Effector memory CD8-positive, alpha-beta T cell (primary cell): ENCODE measurements at places on chromosomes 7 and 10.

DNA sequence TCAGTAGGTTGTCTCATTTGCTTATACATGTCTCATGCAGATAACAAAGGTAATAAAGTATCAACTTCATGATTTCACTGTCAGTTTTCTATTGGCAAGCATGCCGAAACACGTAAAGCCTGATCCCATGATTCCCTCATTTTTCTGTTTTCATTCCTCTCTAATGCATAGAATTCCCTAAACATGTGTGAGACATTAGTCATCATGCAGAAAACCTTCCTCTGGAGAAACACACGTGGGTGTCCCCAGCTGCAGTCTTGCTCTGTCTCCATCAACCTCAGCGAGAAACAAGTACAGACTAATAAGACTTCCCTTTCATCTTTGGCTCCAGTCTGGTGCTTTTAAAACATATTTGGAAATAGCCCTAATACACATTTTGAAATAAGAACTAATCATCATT is 432.7 kb upstream of the VSTM2A start:
- no peak for DNase-seq

- peak; percentile 43 for DNase-seq
Measured at GRCh38 chr7:149071641-149072437, 18.7 kb downstream of the ZNF786 start.

DNA sequence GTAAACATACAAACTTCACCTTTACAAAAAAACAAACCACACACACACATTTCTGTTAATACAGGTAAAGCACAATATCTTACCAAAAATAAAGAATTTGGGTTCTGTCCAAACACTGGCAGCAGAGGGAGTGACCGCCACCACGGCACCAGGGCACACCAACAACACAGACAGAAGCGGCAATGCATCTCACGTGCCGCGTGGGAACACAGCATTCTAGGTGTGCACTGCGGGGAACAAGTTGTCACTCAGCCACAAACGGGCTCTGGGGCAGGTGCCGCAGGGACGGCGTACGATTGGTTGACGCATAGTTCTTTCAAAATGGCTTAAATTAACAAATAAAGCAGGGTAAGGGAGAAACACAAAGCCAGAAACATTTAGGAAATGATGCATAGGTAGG is 22.3 kb downstream of the PDGFA start:
- no peak for DNase-seq

- no peak for DNase-seq
Measured at GRCh38 chr7:92289321-92289720, 43.5 kb downstream of the ANKIB1 start.

DNA sequence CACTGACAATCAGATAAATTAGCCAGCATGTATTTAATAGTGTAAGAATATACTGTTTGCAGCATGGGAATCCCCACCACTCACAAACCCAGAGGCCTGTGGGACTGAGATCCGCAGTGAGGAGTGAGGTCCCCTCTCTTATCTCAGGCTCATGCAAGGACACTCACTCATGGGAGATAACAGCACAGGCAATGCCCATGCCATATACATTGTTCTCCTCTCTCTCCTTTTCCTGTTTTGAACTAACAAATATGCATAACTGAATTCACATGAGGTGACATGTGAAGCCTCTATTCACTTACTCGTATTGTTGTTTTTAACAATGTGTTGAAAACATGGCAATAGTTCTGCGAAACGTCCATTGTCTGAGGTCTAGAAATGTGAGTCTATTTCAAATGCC is 230.5 kb downstream of the ARHGAP21 start:
- no peak for DNase-seq

- DNase-seq, result peak; percentile 89
Measured at GRCh38 chr10:104120903-104121484, 977 bp upstream of the SFR1 start.
